ENCODE measurements at places on chromosomes 16 and 17.

- H3K4me3 ChIP-seq: no peak within 1 kb of the TSS
- no peak within 1 kb of the TSS for H3K27ac ChIP-seq
- no peaks in the 10 kb centered on the region for H3K27me3 ChIP-seq
- H3K4me1 ChIP-seq: peaks cover 13% of the 10 kb centered on the region
- peak; percentile 97 for DNase-seq
Observed at GRCh38 chr17:8189711-8190477, at the start of gene BORCS6. TSS of gene BORCS6 (minus strand) at chr17:8190180. CDS start at chr17:8190140, 40 bp downstream.

GRCh38 chr17:31488982-31489294, 97.5 kb downstream of the RAB11FIP4 start:
- DNase-seq: no peak
- H3K4me1 ChIP-seq: peaks cover 62% of the 10 kb centered on the region
- H3K27ac ChIP-seq: peak overlapping the region; percentile 63
- peak overlapping the region; percentile 88 for H3K4me3 ChIP-seq
- H3K36me3 ChIP-seq: peaks cover 20% of the 10 kb centered on the region

GRCh38 chr16:31676731-31677130, 149.0 kb downstream of the AHSP start:
- no peak overlapping the region for H3K27ac ChIP-seq
- H3K4me3 ChIP-seq: no peak overlapping the region
- no peaks in the 10 kb centered on the region for H3K36me3 ChIP-seq
- no peaks in the 10 kb centered on the region for H3K27me3 ChIP-seq

DNA sequence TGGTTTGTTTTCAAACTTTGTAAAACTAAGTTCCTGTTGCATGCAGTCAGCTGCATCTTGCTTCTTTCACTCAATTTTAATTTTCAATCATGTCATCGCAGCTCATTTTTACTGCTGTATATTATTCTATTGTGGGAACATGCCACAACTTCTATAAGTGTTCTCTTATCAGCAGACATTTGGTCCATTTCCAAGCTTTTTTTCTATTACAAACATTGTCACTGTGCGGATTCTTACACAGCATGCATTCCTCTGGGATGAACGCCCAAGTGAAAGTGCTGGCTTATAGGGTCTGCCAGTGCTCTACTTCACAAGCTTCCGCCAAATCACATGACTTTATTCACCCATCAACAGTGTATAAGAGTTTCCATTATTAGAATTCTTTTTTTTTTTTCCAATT, 22.7 kb downstream of the GINS3 start:
- no peaks in the 10 kb centered on the region for H3K36me3 ChIP-seq
- no peak for DNase-seq
- H3K4me3 ChIP-seq: no peak overlapping the region
- no peaks in the 10 kb centered on the region for H3K4me1 ChIP-seq

- DNase-seq: no peak
- H3K4me1 ChIP-seq: peaks cover 28% of the 10 kb centered on the region
- H3K4me3 ChIP-seq: no peak overlapping the region
- H3K27ac ChIP-seq: no peak overlapping the region
- H3K36me3 ChIP-seq: peaks cover 3% of the 10 kb centered on the region
Observed at GRCh38 chr17:17417718-17418181, 59.0 kb upstream of the MED9 start.

DNA sequence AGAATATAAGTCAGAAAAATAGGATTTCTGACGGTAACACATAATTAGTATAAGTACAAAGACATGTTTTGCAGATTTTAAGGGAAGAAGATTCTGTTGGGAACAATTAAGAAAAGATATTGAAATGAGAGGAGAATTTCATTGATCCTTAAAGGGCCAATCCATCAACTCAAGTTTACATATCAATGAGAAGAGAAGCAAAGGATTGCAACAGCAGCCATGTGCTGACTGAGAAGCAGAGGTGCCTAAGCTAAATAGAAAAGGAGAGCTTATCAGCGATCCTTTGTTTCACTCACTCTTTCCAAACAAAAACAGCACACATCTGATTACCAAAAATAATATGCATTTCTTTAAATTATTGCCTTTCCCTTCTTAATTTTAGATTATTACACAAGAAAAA, 94.6 kb downstream of the ITFG1 start:
- DNase-seq: no peak
- H3K27ac ChIP-seq: no peak overlapping the region

- no peak for DNase-seq
- no peak overlapping the region for H3K4me3 ChIP-seq
- no peaks in the 10 kb centered on the region for H3K27me3 ChIP-seq
- H3K27ac ChIP-seq: no peak overlapping the region
Observed at GRCh38 chr16:88315543-88316105, 67.1 kb upstream of the ZNF469 start.

DNA sequence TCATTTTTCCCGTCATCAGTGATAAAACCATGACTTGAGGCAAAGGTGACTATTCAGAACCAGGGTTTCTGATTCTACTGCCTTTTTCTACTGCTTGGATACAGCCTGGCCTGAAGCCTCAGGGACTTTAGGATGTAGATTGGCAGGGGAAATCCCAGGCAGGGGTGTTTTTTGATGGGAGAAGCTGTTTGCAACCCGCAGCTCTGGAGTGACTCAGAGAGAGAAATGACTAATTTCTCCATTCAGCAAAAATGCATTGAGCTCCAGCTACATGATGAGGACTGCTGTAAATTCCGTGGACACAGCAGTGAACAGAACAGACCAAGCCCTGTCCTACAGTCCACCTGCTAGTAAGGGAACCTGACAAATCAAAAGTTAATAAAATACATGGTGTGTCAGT, 560.6 kb downstream of the CDH13 start:
- H3K36me3 ChIP-seq: no peaks in the 10 kb centered on the region
- H3K27me3 ChIP-seq: peaks cover 2% of the 10 kb centered on the region
- no peak for DNase-seq
- no peak overlapping the region for H3K27ac ChIP-seq
- H3K4me3 ChIP-seq: no peak overlapping the region

- DNase-seq: no peak
- no peaks in the 10 kb centered on the region for H3K36me3 ChIP-seq
- H3K27me3 ChIP-seq: peaks cover 8% of the 10 kb centered on the region
- no peak overlapping the region for H3K4me3 ChIP-seq
- H3K4me1 ChIP-seq: no peaks in the 10 kb centered on the region
- H3K27ac ChIP-seq: no peak overlapping the region
Observed at GRCh38 chr16:70592106-70592571, 54.2 kb upstream of the IL34 start.

GRCh38 chr16:8899709-8900317, 17.7 kb downstream of the LITAFD start:
- no peak overlapping the region for H3K4me3 ChIP-seq
- H3K4me1 ChIP-seq: no peaks in the 10 kb centered on the region
- no peak for DNase-seq
- H3K27ac ChIP-seq: no peak overlapping the region
- H3K36me3 ChIP-seq: peaks cover 83% of the 10 kb centered on the region
- H3K27me3 ChIP-seq: no peaks in the 10 kb centered on the region

GRCh38 chr16:61814726-61815347, 221.4 kb downstream of the CDH8 start:
- H3K27ac ChIP-seq: no peak overlapping the region
- H3K36me3 ChIP-seq: no peaks in the 10 kb centered on the region
- no peak for DNase-seq
- no peaks in the 10 kb centered on the region for H3K27me3 ChIP-seq

GRCh38 chr17:33435721-33436301, 142.7 kb upstream of the ASIC2 start:
- H3K4me1 ChIP-seq: no peaks in the 10 kb centered on the region
- no peak overlapping the region for H3K27ac ChIP-seq
- H3K4me3 ChIP-seq: no peak overlapping the region
- DNase-seq: no peak

- no peaks in the 10 kb centered on the region for H3K27me3 ChIP-seq
- H3K4me3 ChIP-seq: no peak overlapping the region
- peaks cover 42% of the 10 kb centered on the region for H3K4me1 ChIP-seq
- peak; percentile 69 for DNase-seq
- H3K36me3 ChIP-seq: peaks cover 3% of the 10 kb centered on the region
Observed at GRCh38 chr17:59853168-59853918, 39.4 kb downstream of the TUBD1 start.

DNA sequence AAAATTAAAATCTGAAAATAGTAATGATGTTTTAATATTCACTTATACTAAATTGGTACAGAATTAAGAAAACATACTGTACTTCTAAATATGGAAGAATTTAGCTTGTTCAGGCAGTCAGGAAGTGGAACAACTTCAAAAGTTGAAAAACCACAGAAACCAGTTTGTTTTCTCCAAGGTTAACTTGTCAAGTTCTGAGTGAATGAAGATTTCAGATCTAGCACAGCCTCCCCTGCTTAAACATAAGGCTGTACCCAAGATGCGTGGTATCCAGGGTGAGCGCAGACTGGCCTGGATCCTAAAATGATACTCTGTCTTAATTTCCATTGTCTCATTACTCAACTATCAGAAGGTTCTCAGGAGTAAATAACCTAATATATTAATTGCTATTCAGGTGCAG, 730.7 kb upstream of the KIF2B start:
- no peaks in the 10 kb centered on the region for H3K27me3 ChIP-seq
- H3K36me3 ChIP-seq: no peaks in the 10 kb centered on the region
- H3K27ac ChIP-seq: no peak overlapping the region
- no peak overlapping the region for H3K4me3 ChIP-seq
- DNase-seq: no peak
- H3K4me1 ChIP-seq: no peaks in the 10 kb centered on the region

DNA sequence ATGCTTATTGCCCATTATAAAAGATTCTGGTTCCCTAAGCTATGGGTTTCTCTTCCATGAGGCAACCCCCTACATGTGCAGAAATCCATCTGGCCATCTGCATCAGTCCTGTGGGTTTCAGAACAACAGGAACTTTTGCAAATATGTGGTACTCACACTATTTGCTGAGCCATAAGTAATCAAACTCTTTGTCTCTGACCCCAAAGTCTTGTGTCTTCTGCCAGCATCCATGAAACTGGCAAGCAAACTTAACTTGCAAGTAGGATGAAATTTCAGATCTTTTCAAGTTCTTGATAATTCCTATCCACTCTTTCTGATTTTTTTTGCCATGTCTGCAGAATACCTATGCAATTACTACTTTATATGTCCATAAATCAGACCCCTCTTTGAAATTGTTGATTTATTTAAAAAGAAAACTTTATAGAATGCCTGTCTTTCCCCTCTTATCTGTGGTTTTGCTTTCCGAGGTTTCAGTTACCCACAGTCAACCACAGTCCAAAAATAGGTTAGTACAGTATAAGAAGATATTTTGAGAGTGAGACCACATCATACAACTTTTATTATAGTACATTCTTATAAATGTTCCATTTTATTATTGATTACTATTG, 158.4 kb upstream of the IRX3 start:
- H3K36me3 ChIP-seq: no peaks in the 10 kb centered on the region
- no peaks in the 10 kb centered on the region for H3K4me1 ChIP-seq
- H3K27me3 ChIP-seq: no peaks in the 10 kb centered on the region
- no peak for DNase-seq
- no peak overlapping the region for H3K27ac ChIP-seq

Measured in activated CD4-positive, alpha-beta memory T cell treated with anti-CD3 and anti-CD28 coated beads, Interleukin-2, amount 10 ng/mL, durations not matched to agents 7 days and 5 days (primary cell).